WTC11 (cell line): ENCODE measurements at places on chromosomes 3 and 15.
A peak's percentile ranks its signal among the peaks of the same experiment; 100 is the strongest.

- H3K27ac ChIP-seq, result no peak overlapping the region
- H3K27me3 ChIP-seq, result no peaks in the 10 kb centered on the region
- no peaks in the 10 kb centered on the region for H3K36me3 ChIP-seq
- DNase-seq, result no peak
Measured at GRCh38 chr3:108102420-108103039, 11.7 kb upstream of the CD47 start.

DNA sequence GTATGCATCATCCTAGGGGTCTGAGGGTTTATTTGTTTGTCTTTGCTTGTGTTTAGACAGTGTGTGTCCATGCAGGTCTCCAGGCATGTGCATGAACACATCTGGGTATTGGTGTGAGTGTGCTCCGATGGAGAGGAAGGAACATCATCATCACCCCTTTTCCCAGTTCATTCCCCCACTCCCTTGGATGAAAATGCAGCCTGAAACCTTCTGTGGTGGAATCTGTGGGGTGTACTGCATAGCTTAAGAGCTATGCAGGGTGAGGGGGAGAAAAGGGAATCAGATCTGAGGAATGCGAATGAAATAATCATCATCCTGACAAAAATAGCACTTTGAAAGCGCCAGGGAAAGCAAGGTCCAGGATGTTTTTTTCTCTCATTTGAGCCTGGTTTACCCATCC lies 520.1 kb downstream of the NTRK3 start:
- no peaks in the 10 kb centered on the region for H3K36me3 ChIP-seq
- H3K4me3 ChIP-seq, result no peak overlapping the region
- H3K27ac ChIP-seq, result no peak overlapping the region
- no peak for DNase-seq

DNA sequence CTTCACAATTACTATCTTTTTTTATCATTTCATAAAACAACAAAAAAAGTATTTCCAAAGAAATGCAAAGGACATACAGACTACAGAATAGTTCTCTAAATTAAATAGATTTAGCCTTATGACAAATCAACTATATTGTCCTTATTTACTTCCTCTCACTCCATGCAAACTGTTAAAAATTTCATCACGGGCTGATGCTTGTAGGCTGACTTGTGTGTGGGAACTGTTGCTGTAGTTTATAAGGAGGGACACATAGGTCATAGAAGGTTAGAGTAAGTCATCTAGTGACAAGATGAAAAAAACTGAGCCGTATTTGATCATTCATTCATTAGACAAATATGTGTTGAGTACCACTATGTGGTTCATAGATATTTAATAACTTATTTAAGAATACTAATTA lies 232.5 kb upstream of the TBL1XR1 start:
- H3K4me3 ChIP-seq, result no peak overlapping the region
- H3K4me1 ChIP-seq, result peaks cover 41% of the 10 kb centered on the region
- no peak for DNase-seq

- H3K4me3 ChIP-seq, result no peak overlapping the region
- H3K36me3 ChIP-seq, result no peaks in the 10 kb centered on the region
- no peak overlapping the region for H3K27ac ChIP-seq
- peaks cover 3% of the 10 kb centered on the region for H3K4me1 ChIP-seq
- no peaks in the 10 kb centered on the region for H3K27me3 ChIP-seq
Measured at GRCh38 chr15:50053055-50053856, 65.8 kb downstream of the ATP8B4 start.

- no peak for DNase-seq
- peaks cover 70% of the 10 kb centered on the region for H3K36me3 ChIP-seq
- H3K27ac ChIP-seq, result no peak overlapping the region
- no peak overlapping the region for H3K4me3 ChIP-seq
Measured at GRCh38 chr3:2262204-2262603, 163.5 kb downstream of the CNTN4 start.

DNA sequence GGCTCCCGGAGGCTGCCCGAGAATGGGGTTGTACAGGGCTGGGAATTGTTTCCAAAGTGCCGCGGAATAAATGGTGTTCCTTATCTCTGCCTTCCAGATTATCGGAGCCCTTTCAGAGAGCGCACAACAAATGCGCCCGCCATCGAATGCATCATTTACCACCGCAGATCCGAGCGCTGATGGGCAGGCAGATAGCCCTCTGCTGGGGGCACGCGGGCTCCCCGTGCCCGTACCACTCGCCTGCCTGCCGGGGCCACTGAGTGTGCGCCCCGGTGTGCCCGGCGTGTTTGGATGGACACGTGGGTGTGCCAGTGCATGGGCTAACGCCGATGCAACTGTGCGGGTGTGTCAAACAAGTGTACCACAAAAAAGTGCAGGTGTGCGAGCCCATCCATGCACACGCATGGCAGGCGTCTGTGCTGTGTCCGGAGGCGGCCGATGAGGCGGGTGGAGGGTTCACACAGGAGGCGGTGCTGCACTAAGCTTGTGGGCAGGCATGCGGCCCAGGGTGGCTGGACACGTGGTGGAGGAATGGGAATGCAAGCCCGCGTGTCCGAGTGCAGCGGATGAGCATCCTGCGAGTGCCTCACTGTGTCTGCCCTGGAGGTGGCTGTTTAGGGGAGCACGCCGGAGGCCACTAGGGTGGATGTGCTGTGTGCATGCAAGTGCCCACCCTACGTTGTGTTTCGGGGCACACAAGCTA lies 3.8 kb upstream of the GATA2 start:
- H3K4me3 ChIP-seq, result peak overlapping the region; percentile 71
- no peak for DNase-seq
- peaks cover 25% of the 10 kb centered on the region for H3K4me1 ChIP-seq
- peaks cover 93% of the 10 kb centered on the region for H3K27me3 ChIP-seq
- H3K36me3 ChIP-seq, result no peaks in the 10 kb centered on the region

GRCh38 chr3:147943265-147943945 lies 534.2 kb downstream of the ZIC1 start:
- H3K27me3 ChIP-seq, result no peaks in the 10 kb centered on the region
- no peaks in the 10 kb centered on the region for H3K36me3 ChIP-seq
- H3K4me1 ChIP-seq, result peaks cover 48% of the 10 kb centered on the region
- H3K4me3 ChIP-seq, result no peak overlapping the region
- no peak overlapping the region for H3K27ac ChIP-seq
- no peak for DNase-seq

DNA sequence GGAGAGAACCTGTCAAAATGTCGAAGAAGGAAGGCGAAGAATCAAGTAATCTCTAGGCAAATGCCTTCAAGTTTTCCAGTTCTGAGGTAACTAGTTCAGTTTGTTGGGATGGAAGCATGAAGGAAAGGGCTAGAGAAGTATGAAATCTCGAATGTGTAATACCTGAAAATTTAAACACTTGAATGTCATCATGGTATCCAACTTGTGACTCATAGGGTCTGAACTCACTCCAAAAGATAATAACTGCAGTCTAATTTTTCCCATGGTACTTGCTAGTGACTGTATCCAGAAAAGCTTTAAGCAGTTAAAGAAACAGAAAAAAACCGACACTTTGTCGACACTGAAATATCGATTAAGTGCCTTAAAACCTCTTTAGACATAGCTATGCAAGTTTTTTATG lies 102.9 kb upstream of the CHRM5 start:
- DNase-seq, result no peak
- peaks cover 20% of the 10 kb centered on the region for H3K4me1 ChIP-seq
- no peak overlapping the region for H3K4me3 ChIP-seq
- H3K36me3 ChIP-seq, result no peaks in the 10 kb centered on the region
- H3K27ac ChIP-seq, result no peak overlapping the region

GRCh38 chr15:37652646-37653417 lies 281.6 kb upstream of the TMCO5A start:
- H3K4me1 ChIP-seq, result no peaks in the 10 kb centered on the region
- H3K36me3 ChIP-seq, result peaks cover 6% of the 10 kb centered on the region
- DNase-seq, result no peak
